CD4-positive, alpha-beta T cell treated with Interleukin-21 for 1 hour (primary cell): ENCODE measurements at places on chromosomes 13 and 19.
A peak's percentile ranks its signal among the peaks of the same experiment; 100 is the strongest.

DNA sequence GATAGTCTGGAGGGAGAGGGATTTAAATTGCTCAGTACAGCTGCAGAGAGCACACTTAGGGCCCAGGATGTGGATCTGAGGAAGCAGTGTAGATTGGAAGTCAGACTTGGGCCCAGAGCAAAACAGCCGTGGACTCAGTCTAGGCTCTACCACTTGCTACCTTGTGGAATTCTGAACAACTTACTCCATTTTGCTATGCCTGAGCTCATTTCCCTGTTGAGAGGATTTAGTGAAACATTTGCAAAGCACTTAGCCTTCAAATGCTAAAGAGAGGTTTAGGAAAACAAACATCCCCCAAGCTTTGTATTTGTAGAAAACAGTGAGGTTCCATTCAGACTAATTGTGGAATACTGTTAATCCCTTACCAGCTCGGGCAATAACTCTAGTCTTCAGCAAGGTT lies 453.4 kb upstream of the ZNF507 start:
- no peak for DNase-seq

DNA sequence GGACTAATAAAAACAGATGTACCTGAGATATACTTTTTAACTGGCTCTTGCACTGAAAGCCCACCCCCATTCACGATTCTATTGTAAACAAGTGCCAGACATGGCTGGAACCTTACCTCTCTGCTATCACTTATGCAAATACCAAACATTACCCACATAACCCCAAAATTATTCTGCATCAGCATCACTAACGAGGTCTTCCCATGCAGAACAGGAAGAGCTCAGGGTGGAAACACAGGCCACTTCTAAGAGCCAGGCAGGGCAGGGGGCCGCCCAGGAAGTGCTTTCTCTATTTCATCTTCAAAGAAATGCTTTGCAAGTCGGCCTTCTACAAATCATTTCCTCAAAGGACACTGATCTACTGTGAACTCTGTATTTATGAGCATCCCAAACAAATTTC lies 7.3 kb downstream of the IRS2 start:
- peak; percentile 69 for DNase-seq

DNA sequence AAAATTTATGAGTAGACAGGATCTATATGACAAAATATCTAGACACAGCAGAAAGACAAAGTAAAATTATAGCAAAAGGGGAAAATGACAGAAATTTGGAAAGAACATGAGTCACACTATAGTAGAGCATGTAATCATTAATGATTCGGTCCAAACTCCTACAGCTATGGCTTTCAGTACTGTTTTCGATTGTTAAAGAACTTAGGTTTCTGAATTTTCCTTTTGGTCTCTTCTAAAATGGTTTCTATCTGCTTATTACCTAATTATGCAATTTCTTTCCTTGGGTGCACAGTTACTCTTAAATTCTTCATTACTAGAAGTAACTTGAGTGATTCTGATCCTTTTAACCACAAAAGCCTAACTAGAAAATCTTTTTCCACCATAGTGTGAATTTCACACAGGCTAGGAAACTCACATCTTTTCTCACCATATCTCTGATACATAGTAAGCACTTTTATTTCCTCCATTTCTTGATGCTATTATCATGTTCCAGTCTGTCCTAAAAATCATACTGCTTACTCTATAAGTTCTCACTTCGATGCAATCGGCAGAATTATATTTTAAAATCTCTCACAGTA lies 1101.4 kb downstream of the PCDH9 start:
- no peak for DNase-seq

GRCh38 chr19:11694533-11695439 lies 44.0 kb downstream of the ZNF823 start:
- peak; percentile 80 for DNase-seq

DNA sequence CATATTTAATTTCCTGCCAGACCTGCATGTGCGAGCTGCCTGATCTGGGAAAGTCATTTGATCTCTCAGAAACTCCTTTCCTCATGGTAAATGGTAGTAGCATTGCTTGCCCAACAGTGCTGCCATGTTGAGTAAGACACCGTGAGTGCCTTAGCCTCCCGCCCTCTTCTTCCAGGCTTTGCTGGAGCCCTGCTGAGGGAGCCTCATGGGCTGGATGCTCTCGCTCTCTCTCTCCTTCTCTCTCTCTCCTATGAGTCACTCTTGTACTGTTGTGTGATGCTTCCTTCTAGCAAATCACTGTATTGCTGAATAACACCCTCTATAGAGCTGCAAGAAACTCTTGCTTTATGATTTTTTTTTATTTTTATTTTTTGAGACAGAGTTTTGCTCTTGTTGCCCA lies 365.5 kb downstream of the UQCRFS1 start:
- no peak for DNase-seq

- no peak for DNase-seq
These were observed 10.7 kb upstream of the PABPC3 start for GRCh38 chr13:25085125-25085742.

DNA sequence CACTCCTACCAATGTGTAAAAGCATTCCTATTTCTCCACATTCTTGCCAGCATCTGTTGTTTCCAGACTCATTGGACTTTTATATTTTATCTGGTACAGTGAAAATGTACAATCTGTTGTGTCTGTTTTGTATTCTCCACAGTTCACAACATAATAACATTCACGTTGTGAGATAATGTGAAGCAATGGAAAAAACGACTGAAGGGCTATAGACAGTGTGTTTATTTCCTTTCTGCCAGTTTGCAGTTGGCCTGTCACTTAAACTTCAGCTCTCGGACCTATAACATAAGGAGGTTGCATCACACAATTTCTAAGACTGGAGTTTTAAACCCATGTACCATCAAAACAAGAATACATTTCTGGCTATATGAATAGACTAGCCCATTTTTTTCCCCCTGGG lies 965.5 kb upstream of the ATXN8OS start:
- no peak for DNase-seq

GRCh38 chr13:28658539-28658795 lies 463 bp upstream of the POMP start:
- no peak for DNase-seq

GRCh38 chr13:30572859-30573275 lies 44.9 kb upstream of the USPL1 start:
- DNase-seq = peak; percentile 50

GRCh38 chr13:113218586-113218985 lies 9.2 kb downstream of the CUL4A start:
- no peak for DNase-seq

DNA sequence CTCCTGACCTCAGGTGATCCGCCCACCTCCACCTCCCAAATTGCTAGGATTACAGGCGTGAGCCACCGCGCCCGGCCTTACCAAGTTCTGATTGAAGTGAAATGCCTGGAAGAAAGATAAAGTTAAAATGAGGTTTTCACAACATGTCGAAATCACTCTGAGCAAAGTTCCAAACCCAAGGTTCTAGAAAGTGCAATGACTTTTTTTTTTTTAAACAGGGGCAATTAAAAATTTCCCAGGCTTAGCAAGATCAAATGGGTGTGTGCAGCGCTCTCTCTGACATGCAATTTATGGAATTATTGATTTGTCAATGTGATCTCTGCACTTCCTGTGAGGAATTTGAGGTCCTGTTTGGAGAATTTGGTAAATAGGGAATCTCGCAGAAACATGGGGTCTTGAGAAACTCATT lies 12.8 kb upstream of the MAP2K2 start:
- DNase-seq = no peak

DNA sequence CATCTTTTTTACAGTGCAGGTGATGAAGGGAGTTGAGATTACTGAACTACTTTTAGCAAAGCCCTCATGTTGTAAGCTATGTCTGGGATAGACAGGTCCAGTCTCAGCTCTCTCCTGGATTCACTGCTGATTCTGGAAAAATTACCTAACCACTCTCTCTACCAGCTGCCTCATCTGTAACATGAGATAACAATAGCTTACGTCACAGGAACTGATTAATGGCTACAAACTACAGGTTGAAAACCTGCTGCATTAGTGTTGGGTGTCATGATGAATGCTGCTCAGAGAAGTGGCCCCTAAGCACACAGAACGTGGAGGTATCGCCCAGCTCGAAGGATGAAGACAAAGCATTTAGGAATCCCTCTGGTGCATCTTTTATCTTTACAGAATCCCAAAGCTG lies 277.8 kb downstream of the ABCC4 start:
- DNase-seq = no peak

GRCh38 chr13:112713517-112714253 lies 23.8 kb downstream of the ATP11A start:
- no peak for DNase-seq

DNA sequence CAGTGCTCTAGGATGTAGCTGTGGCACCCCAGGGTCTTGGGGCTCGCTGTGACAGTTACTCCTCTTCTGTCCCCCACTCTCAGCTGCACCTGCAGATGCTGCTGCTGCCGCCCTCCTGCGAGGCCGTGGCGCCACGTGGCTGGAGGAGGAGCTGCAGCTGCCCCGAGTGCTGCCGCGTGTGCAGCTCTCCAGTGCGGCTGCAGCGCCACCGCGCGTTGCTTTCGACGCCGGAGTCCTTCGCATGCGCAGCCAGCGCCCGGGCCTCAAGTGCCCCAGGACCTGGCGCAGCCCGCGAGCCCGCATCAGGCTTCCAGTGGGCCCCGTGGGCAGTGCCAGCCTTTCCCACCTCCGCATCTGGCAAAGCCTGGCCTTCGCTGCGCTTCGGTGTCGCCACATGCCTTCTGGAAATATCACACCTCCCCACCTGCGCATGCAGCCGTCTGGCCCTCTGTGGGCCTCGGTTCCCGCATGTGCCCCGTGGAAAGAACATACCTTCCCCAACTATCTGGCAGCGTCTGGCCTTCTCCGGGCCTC lies 692 bp upstream of the ZNF580 start:
- DNase-seq = peak; percentile 80

- peak; percentile 53 for DNase-seq
These were observed 14.9 kb downstream of the LAIR2 start for GRCh38 chr19:54517483-54517882.

DNA sequence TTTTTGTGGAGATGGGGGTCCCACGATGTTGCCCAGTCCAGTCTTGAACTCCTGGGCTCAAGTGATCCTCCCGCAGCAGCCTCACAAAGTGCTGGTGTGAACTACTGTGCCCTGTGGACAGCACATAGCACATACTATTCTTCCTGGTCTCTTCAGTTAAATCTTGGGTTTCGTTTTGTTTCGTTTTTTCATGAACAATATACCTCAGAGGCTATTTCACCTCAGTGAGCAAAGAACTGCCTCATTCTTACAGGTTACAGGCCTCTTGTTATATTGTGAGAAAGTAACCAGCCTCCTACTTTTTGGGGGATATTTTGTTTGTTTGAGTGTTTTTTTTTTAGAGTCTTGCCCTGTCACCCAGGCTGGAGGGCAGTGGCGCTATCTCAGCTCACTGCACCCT lies 1.3 kb upstream of the C3 start:
- no peak for DNase-seq

GRCh38 chr13:27374126-27374613 lies 50.2 kb upstream of the GTF3A start:
- no peak for DNase-seq

DNA sequence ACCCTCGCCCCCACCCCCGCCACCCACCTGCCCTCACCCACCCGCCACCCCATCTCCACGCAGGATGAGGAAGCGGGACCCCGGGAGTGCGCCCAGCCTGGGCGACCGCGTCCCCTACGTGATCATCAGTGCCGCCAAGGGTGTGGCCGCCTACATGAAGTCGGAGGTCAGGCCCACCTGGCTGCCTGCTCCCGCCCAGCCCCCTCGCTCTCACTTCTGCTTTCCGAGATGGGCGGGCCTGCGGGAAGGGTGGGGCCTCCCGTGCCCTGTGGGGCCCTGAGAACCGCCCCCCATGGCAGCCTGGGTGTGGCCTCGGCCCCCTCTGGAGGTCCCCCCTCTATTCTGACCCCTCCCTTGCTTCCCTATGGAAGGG lies 3.1 kb upstream of the SPIB start:
- peak; percentile 22 for DNase-seq

GRCh38 chr13:28573595-28574373 lies 78.9 kb upstream of the FLT1 start:
- DNase-seq = no peak

DNA sequence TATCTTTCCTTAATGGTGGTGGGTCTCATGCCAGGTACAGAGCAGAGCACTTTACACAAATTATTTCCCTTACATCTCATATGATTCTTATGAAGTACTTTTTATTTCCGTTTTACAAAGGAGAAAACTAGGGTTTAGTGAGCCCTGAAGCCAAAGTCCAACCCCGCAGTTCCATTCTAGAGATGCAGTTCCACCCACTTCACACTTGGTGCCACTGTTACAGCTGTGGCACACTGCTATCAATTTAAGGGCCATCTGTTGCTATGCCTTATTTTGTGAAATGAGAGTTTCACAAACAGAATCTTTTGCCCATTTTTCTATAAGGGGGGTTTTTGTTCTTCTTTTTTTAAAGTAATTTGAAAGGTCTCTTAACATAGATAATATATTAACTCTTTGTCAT lies 12.9 kb downstream of the MIPEP start:
- DNase-seq = no peak

DNA sequence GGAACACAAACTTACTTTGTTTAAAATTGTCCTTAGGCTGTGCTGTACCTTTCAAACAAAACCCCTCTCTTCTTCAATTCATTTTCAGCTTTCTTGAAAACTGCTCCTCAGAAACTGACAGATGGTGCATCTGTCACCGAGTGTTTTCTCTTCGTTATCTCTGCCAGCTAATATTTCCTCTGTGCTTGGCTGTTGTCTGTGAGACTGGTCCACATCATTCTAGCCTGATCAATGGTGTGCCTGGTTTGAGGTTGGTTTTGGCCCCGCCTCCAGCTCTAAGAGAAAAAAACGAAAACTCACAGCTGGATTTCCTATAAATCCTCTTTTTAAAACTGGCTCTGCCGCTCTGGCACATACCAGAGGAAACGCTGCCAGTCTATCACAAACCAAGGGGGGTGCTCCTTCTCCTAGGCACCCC lies 79.7 kb downstream of the STARD13 start:
- no peak for DNase-seq

- no peak for DNase-seq
These were observed 202.9 kb downstream of the SUCLA2 start for GRCh38 chr13:47798194-47798593.

DNA sequence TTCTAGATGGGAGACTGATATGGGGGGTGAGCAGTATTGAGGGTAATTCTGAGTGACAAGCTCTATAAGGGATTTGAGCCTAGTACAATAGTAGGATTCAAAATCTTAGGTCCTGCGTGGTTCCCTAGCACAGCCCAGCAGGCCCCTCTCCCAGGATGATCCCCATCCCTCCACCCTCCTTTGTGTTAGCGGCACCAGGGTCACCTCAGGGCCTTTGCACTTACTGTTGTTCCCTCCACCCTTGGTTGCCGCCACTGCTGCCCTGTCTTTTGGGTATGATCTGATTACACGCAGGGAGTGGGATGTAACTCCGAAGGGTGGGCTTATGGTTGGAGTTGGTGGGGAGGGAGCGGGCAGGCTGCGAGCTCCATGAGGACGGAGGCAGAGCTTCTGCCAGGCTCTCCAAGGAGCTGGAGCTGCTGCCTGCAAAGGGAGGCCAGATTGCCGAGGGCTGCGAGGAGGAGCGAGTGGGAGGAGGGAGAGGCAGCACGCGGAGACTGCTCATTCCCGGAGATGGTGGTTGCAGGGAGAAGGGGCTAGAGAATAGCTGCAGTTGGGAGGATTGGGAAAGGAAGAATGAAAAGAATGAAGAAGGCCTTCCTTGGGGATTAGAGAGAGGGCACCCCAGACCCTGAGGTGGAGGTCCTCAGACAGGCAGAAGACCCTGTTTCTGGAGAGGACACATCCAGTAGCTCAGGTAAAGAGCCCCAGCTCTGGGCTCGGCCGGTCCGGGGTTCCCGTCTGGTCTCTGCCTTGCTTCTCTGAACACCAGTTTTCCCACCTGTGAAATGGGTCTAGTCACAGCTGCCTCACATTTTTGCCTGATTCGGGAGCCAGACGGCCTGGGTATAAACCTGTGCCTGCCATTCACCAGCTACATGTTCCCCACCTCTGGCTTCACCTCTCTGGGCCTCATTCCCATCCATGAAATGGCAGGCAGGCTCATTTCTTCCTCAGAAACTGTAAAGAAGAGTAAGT lies 5.2 kb downstream of the NACC1 start:
- DNase-seq = no peak
